Activated CD4-positive, alpha-beta T cell treated with anti-CD3 and anti-CD28 coated beads, Interleukin-2, amount 10 ng/mL, durations not matched to agents 7 days and 5 days (primary cell): ENCODE measurements at places on chromosomes 5 and 9.

- DNase-seq: peak; percentile 56
Measured at GRCh38 chr9:137064027-137064879, 6.1 kb downstream of the SAPCD2 start.

DNA sequence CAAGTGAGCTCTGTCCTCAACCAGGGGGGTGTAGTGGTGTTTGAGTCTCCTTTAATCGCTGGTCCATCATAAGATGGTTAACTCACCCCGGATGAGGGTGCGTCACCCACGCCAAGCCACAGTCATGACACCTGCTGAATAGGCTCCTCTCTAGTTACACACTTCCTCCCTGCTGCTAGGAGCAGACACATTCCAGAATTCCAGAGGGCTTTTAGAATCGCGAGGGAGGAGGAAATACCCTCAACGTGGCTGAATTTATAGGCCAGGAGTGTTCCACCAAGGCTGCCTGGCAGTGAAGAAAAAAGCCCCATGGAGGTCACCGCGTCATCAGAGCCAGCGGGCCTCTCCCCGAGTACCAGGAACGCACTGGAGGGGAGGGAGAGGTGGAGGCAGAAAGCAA, 5.1 kb downstream of the GLRX start:
- DNase-seq: no peak

DNA sequence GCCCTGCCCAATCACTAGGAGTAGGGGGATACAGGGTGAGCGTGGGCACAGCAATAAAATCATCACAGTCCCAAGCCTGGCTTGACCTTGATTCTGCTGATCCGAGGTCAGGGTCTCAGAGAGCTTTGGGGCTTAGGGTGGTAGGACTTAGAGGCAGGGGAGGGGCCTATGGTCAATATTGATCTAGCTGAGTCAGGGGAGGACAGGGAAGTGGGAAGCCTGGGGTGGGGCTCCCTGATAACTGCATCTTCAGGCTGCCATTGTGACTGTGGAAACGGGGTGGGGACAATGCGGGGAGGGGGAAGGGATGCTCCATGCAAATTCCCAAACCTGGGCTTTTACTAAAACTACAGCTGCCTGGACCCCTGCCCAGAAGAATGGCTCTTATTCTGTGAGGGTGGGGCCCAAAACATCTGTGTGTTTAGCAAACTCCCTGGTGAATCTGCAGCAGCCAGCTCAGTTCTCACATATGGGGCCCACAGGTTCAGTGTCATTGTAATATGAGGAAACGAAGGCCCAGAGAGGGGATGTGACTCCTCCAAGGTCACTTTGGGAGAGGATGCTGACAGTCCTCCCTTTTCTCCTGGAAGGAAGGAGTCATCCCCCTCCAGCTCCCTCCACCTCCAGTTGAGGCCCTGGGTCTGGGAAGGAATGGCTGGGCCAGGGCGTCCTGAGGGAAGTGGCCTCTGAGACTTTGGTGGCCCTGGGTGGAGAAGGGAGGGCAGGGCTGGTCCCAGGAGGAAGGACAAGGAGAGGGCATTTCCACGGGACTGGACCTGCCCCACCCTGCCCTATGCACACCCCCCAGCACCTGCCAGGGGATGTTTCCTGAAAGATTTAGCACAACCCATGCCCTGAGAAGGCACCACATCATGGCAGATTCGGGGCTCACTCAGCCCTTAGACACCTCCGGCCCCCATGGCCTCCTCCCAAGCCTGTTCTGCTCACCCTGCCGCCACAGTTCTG, 26.4 kb downstream of the SLC6A7 start:
- DNase-seq: no peak

- DNase-seq: no peak
Measured at GRCh38 chr9:127876764-127877562, 512 bp downstream of the AK1 start.
